ENCODE measurements at places on chromosomes 11 and 22.

DNA sequence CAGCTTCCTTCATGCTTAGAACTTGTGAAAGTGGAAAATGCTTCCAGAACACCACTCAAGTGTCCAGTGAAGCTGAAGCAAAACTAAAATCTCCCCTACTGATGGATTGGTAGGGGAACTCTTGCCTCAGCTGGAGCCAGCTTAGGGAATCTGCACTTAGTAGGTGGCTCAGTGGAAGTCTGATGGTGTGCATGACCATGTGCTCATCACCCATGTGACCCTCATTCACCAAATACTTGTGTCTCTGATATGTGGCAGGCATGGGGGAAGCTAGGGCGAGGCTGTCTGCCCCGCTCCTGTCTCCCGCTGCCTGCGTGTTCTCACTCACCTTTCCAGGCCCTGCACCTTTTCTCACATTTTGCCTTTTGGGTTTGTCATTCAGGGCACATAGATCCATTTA is 7.2 kb downstream of the TEAD1 start:
- no peak for DNase-seq

DNA sequence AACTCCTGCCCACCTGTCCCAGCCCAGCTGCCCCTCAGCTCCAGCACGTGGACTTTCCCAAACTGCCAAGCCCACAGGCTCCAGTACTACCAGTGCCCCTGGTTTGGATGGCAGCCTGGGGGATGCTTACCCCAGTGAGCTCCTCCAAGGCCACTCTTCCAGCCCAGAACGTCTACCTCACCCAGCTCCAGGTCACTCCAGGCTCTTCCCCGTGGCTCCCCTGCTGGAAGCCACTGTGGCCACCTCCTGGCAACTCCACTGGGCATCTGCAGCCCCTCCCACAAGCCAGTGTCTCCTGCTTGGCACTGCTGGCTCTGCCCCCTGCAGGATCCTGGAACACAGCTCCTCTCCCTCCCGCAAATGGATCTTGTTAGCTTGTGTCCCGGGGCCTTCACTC is 29.3 kb downstream of the LMO1 start:
- peak; percentile 26 for DNase-seq

DNA sequence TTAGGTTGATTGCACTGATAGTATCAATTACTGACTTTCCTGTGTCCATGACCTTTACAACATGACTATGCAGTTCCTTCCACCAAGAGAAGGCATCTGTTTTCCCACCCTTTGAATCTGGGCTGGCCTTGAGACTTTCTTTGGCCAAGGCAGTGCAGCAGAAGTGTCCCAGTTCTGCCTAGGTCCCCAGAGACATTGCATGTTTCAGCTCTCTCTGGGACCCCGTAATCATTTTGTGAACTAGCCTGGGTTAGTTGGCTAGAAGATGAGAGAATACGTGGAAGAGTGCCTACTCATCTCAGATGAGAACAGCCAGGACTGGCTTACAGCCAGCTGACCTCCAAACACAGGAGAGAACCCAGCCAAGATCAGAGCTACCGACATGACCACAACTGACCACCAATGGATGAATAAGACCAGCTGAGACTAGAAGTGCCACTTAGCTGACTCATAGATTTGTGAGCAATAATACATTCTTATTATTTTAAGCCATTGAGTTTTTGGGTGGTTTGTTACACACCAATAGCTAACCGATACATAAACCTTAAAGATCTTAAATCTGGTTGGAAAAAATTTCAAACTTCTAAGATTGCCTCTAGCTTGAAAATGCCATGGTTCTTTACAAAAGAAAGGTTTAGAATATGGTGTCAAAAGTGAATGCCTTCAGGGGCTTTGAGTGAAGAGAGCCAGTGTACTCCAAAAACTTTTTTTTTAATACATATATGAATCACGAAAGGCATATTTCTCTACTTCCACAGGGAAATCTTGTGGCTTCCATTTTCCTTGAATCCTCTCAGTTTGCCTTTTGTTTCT is 145.2 kb downstream of the FBXO7 start:
- no peak for DNase-seq

DNA sequence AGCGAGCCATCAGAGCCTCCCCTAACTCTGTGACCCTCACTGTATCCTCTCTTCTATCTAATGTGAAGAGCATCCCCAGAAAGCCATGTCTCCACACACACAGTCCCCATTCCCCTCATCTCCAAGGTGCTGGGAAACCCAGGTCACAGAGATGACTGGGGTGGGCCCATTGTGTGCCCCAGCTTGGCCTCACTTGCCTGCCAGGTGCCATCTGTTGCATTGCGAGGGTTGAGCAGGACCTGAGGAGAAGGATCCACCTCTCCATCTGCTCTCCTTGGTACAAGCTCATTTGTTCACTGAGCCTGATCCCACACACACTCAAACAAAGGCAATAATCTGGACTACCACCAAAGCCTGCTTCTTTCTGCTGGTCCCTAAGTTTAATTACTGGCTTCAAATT is 118.8 kb downstream of the SPATA19 start:
- no peak for DNase-seq

DNA sequence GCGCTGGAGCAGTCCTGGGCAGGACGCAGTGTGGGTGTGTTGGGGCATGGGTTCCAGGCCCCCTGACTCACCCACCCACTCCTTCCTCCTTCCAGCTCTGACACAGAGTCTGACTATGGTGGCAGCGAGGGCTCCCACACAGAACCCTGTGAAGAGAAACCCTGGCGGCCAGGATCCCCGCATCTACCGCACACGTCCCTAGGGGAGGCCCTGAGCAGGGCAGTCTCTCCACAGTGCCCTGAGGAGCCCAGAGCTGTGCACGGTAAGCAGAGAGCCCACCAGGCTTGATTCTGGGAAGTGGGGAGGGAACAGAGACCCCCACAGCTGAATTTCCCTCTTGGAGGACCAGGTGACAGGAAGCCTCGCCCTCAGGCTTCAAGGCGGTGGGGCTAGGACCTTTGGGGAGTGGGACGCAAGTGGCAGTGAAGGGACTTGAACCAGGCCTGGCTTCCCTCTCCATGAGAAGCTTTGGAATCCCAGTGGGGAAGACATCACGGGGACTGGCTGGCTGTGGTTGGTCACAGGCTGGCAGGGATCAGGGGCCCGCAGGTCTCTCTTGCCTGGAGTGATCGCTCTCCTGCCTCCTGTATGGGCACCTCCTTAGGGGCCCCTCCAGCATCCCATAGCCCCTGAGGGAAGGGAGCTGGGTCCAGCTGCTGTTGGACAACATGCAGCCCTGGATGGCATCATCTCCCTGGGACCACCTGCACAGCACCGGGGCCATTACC is 96.4 kb upstream of the PARVA start:
- no peak for DNase-seq

DNA sequence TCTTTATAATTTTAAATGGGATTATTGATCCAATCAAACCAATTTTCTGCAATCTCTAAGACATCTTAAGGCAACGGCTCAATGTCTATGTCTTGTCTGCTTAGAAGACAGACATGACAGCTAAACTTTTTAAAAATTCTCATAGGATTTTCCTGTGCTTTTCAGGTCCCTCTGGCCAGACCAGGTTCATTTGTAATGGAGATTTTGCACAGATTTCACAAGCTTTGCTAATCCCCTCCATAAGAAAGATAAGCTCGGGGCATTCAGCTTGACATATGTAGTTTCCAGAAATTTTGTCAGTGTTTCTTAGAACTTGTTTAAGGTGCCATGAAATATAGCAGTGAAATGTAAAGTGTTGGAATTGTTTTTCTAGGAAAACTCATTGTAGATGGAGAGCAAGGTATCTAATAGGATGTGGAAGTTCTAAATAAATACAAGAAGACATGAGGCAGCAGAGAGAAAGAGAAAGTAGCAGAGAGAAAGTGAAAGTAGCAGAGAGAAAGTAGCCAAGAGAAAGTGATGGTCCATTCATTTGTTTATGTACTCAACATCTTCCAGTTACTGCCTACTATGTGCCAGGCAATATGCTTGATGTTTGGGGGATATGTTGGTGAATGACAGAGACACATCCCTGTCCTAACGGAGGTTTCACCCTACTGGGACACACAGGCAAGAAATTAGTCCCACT is 219.1 kb upstream of the ARHGAP42 start:
- no peak for DNase-seq

DNA sequence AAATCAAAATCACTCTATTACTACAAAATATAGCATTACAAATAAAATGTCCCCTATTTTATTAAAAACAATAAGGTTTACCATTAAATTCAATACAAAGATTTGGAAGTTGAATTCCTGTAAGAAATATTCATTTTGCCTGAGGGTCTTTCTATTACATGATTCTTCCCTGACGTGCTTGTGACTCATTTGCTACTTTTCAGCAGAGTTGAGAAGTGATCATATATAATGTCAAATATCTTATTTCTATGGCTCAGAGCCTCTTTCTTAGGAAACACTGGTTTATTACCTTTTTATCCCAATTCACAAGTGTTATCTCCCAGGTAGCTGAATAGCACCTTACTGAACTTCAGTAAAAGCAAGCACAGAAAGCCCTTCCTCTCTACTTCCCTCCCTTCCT is 65.2 kb upstream of the CNTN5 start:
- DNase-seq: no peak

GRCh38 chr22:41548830-41549211 is 4.6 kb upstream of the POLR3H start:
- no peak for DNase-seq

DNA sequence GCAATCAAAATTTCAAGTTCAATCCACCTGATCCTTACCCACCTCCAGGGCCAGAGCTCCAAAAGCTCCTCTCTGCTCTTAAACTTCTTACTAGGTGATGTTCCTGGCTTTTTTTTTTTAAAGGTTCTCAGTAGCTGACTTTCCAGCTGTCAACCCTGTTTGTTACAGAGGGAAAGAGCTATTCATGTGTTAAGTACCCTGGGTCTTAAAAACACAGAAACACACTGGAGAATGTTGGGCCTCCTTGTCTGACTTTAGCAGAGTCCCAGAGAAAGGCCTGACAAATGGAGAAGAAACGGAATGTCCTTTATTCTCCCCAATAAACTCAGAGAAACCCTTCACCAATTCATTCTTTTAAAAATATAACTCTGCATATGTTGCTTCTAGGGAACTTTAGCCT is 3.2 kb downstream of the LRRC4C start:
- no peak for DNase-seq

- DNase-seq: no peak
These were observed 14.8 kb downstream of the CCND1 start for GRCh38 chr11:69655479-69656428.

- peak; percentile 5 for DNase-seq
These were observed at the start of gene CFAP300 for GRCh38 chr11:102047305-102047924. Gene CFAP300 (plus strand): TSS chr11:102047437. CDS start chr11:102047471, 34 bp downstream.

DNA sequence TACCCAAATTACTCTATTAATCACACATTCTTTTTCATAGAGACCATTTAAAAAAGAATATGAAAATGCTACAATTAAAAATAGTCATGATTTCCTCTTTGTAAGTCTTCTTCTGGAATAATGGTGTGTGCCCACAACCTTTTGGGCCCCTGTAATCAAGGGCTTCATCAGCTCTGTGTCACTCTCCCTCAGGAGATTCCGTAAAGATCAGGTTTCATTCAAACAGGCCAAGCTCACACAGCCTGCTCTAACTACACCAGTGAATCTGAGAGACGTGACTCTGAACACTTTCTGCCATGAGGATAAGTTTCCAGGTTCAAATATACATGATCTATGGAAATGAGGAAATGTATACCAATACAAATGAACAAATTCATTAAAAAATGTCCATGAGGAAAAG is 9.5 kb downstream of the DRICH1 start:
- no peak for DNase-seq

DNA sequence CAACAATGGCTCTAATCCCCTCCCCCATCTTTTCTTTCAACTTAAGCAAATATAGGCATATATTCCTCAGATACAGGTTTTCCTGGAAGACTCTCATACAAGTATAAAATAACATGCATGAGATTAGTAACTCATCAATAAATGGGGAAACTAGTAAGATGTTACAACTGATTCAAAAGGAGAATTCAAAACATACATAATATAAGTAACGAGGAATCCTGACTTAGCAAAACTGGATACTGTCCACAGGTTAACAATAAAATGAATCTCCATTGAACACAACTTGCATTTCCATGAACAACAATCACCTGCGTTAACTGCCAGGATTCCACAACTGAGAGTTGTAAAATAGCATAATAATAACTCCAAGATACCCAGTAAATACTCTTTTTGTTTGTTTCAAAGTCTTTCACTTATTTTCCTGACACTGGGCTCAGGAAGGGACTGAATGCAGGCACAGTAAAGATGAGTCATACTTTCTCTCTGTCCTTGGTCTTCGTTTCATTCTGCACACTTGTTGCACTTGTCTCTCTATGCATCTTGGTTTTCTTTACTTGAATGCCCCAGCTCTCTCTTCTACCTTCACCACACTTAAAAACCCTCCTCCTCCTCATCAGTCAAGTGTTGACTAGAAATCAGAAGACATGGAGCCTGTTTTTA is 8.1 kb downstream of the APIP start:
- DNase-seq: no peak

- no peak for DNase-seq
These were observed 134.3 kb upstream of the LDLRAD3 start for GRCh38 chr11:35809561-35809960.

GRCh38 chr11:13577881-13578280 is 82.1 kb upstream of the PTH start:
- DNase-seq: no peak

GRCh38 chr11:69490516-69490915 is 9.1 kb downstream of the LINC01488 start:
- no peak for DNase-seq

DNA sequence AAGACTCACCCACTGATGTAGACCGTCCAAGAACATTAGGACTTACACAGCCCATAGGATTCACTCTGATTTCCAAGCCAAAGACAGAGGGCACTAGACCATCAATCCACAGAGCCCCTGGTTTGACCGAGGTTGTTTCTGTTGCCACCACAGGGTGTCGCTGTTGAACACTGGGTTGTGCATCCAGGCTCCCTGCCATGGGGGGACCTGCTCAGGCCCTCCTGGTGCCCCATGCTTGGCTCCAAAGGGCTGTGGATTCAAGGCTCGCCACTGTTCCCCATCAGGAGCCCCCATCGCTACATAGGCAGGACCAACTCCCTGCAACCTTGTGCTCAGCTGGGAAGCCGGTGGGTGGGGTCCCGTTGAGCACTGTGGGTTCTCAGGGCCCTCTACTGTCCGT is 128.0 kb upstream of the ANO1 start:
- DNase-seq: no peak

DNA sequence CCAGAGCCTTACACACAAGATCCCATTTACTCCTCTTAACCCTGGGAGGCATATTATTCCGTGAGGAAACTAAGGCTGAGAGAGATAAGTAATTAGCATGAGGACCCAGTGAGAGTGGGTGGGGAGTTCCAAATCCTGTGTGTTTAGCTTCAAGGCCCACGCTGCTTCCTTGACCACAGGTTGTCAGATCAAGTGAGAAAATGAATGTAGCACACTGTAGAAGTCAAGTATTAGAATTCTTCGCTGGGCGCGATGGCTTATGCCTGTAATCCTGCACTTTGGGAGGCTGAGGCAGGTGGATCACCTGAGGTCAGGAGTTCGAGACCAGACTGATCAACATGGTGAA is 3.8 kb downstream of the CYB561A3 start:
- no peak for DNase-seq

- DNase-seq: no peak
These were observed 11.9 kb upstream of the WT1 start for GRCh38 chr11:32447252-32447651.

GRCh38 chr11:73950869-73951710 is at the start of gene DNAJB13:
Gene DNAJB13 (plus strand): TSS chr11:73951026. CDS start chr11:73951070, 44 bp downstream.
- peak; percentile 61 for DNase-seq

- DNase-seq: peak; percentile 86
These were observed 63.0 kb downstream of the GALNT18 start for GRCh38 chr11:11558826-11559225.
